Activated naive CD8-positive, alpha-beta T cell treated with anti-CD3 and anti-CD28 coated beads, Interleukin-2, amount 10 ng/mL, durations not matched to agents 7 days and 5 days (primary cell): ENCODE measurements at places on chromosomes 5 and 9.

DNA sequence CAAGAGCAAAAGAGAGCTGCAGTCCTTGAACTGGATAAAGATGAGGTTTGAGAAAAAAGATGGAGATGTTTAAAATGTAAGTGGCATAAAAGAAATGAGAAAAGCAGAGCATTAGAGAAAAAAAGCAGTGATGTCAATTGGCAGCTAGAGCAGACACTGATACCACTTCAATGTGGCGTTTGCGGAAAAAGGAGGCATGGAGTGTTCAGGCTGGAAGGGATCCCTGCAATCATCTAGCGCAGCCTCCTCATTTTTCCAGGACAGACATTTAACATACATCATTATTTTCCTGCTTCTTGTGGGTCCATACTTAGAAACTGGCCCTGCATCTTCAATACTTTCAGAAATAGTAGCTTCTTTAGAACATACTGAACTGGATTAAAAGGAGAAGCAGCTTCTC, 563.8 kb downstream of the PTPRD start:
- no peaks in the 10 kb centered on the region for H3K27me3 ChIP-seq
- no peak for DNase-seq
- no peaks in the 10 kb centered on the region for H3K4me1 ChIP-seq
- no peak overlapping the region for H3K4me3 ChIP-seq

DNA sequence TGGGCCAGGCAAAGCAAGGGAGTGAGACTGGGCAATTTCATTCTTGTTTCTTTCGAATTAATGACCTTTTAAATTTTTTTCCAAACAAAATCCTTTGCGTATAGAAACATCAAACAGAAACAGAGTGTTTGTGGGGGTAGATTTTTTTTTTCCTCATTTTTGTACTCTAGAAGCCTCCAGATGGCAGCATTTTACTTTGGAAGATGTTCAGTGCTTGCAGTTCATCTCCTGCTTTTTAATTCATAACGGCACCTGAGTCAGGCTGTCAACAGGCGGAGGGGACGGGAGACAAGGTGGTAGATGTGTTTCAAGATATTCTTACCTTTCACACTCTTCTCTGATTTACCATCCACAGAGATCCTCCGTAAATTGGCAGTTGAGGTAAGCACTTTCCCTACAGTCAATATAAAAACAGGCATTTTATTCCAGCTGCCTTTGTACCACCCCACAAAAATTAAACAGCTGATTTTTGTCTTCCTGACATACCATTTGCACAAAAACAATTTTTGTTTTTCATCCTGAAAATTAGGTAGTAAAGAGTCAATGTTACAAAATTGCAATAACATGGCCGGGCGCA, 99.5 kb upstream of the FBXL17 start:
- H3K4me1 ChIP-seq, result no peaks in the 10 kb centered on the region
- no peak overlapping the region for H3K27ac ChIP-seq
- peaks cover 8% of the 10 kb centered on the region for H3K27me3 ChIP-seq
- DNase-seq, result no peak

GRCh38 chr5:35067985-35068384, 20.2 kb upstream of the AGXT2 start:
- peaks cover 2% of the 10 kb centered on the region for H3K27me3 ChIP-seq
- H3K4me1 ChIP-seq, result no peaks in the 10 kb centered on the region
- H3K36me3 ChIP-seq, result no peaks in the 10 kb centered on the region
- DNase-seq, result no peak
- no peak overlapping the region for H3K4me3 ChIP-seq

- no peaks in the 10 kb centered on the region for H3K4me1 ChIP-seq
- H3K27me3 ChIP-seq, result no peaks in the 10 kb centered on the region
- DNase-seq, result no peak
- H3K36me3 ChIP-seq, result no peaks in the 10 kb centered on the region
Measured at GRCh38 chr9:87585123-87585855, 87.6 kb downstream of the DAPK1 start.

DNA sequence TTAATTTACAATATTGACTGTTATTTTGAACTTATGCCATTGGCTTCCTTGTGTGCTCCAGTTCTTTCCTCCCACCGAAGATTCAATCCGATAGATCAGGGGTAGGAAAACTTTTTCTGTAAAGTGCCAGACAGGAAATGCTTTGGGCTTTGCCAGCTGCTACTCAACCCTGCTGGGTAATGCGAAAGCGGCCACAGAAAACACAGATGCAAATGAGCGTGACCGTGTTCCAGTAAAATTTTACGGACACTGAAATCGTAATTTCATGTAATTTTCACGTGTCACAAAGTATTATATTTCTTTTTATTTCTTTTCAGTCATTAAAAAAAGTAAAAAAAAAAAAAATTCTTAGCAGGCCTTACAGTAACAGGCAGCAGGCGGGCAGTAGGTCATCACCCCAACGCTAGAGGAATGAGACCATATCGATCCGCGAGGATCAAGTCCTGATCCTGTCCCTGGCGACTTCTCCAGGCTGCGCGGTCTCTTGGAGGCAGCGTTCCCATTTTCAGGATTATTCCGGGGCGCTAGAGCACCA, 599 bp downstream of the NMRK1 start:
- H3K4me1 ChIP-seq, result peaks cover 51% of the 10 kb centered on the region
- peak overlapping the region; percentile 94 for H3K27ac ChIP-seq
- peak overlapping the region; percentile 92 for H3K4me3 ChIP-seq
- H3K27me3 ChIP-seq, result no peaks in the 10 kb centered on the region
- peaks cover 11% of the 10 kb centered on the region for H3K36me3 ChIP-seq
- peak; percentile 35 for DNase-seq

DNA sequence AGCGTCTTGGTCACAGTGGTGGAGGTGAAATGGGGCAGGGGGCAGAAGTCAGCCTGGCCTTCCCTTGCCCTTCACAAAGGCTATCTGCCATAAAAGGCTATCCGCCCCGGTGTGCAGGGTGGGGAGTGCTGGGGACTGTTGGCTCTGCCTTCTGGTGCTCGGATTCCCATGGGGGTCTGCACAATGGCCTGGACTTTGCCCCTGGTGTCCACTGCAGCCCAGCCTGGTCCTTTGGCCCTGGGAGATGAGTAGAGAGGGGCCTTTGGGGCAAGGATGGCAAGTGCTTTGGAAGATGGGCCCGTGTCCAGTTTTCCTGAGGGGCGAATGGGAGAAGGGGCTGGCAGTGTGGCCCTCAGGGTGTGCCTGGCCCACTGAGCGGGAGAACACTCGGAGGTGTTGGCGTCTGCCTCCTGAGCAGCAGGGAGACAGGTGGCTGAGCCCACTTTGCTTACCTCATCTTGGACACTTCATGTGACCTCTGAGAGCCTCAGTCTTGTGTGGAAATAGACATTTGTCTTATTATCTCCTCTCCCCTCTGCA, 69.9 kb downstream of the HSPA4 start:
- no peaks in the 10 kb centered on the region for H3K27me3 ChIP-seq
- H3K36me3 ChIP-seq, result no peaks in the 10 kb centered on the region
- no peak for DNase-seq
- H3K4me1 ChIP-seq, result no peaks in the 10 kb centered on the region
- no peak overlapping the region for H3K4me3 ChIP-seq
- H3K27ac ChIP-seq, result no peak overlapping the region

DNA sequence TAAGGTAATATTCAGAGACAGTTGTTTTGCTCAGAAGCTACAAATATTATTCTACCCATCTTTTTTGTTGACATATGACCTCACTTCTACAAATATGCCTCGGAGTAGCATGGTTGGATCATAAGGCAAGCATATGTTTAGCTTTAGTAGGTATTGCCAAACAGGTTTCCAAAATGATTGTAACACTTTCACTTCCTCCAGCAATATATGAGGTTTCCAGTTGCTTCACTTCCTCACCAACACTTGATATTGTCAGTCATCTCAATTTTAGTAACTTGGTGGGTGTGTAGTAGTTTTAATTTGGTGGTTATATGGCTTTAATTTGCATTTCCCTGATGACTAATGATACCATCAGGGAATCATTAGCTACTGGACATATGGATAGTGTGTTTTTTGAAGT, 46.7 kb downstream of the TNFSF8 start:
- peaks cover 16% of the 10 kb centered on the region for H3K36me3 ChIP-seq
- H3K27ac ChIP-seq, result no peak overlapping the region
- H3K4me1 ChIP-seq, result peaks cover 5% of the 10 kb centered on the region
- no peaks in the 10 kb centered on the region for H3K27me3 ChIP-seq
- H3K4me3 ChIP-seq, result no peak overlapping the region
